ENCODE measurements at places on chromosomes 3 and 15.
A peak's percentile ranks its signal among the peaks of the same experiment; 100 is the strongest.

GRCh38 chr3:142888481-142889211 is at the start of gene PCOLCE2:
PCOLCE2 (minus strand) TSS chr3:142889083; CDS start chr3:142888896, 187 bp downstream.
- peak within 1 kb of the TSS; percentile 83 for H3K4me3 ChIP-seq
- peaks cover 12% of the 10 kb centered on the region for H3K4me1 ChIP-seq
- no peaks in the 10 kb centered on the region for H3K36me3 ChIP-seq
- peak within 1 kb of the TSS; percentile 55 for H3K27ac ChIP-seq
- H3K27me3 ChIP-seq: peaks cover 2% of the 10 kb centered on the region

DNA sequence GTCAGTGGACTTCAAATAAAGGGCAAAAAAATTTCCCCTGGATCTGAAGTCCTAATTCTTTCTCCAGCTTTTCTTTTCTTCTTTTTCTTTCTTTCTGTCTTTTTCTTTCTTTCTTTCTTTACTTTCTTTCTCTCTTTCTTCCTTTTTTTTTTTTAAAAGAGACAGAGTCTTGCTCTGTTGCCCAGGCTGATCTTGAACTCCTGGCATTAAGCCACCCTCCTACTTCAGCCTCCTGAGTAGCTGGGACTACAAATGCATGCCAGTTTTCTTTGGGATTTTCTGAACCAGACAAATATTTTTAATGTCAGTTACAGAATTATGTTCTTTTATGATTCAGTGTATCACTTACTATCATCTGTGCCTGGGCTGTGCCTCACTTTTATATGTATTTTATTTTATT is 45.4 kb upstream of the CMTM8 start:
- H3K27me3 ChIP-seq: no peaks in the 10 kb centered on the region
- no peak overlapping the region for H3K27ac ChIP-seq
- H3K36me3 ChIP-seq: no peaks in the 10 kb centered on the region

DNA sequence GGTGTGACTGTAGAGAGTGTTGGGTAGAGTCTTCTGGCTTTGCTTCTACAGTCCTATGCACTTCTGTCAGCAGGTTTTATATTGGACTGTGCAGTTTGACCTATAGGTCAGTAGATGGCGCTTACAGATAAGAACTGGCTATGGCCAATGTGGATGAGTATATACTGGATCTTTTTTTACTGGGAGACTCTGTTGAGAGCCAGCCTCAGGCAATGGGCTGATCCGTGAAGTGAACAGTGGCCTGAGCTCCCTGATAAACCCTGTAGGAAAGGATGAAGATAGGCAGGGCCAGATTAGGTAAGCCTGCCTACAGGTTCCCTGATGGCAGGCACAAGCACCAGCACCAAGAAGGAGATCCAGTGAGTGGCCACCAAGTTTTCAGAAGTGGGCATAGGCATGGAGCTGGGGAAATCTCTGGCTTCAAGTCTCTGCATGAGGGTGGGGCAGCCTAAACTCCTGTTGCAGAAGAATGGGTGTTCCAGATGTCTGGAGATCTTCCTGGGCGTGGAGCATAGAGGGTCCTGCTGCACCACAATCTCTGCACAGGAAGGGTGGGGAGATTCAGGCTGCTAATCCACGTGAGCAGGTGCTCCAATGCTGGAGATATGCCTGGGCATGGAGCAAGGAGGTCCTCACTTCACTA is 326.0 kb upstream of the SGO1 start:
- H3K36me3 ChIP-seq: no peaks in the 10 kb centered on the region
- no peak overlapping the region for H3K4me3 ChIP-seq
- peaks cover 11% of the 10 kb centered on the region for H3K4me1 ChIP-seq
- no peak overlapping the region for H3K27ac ChIP-seq
- no peak for DNase-seq

DNA sequence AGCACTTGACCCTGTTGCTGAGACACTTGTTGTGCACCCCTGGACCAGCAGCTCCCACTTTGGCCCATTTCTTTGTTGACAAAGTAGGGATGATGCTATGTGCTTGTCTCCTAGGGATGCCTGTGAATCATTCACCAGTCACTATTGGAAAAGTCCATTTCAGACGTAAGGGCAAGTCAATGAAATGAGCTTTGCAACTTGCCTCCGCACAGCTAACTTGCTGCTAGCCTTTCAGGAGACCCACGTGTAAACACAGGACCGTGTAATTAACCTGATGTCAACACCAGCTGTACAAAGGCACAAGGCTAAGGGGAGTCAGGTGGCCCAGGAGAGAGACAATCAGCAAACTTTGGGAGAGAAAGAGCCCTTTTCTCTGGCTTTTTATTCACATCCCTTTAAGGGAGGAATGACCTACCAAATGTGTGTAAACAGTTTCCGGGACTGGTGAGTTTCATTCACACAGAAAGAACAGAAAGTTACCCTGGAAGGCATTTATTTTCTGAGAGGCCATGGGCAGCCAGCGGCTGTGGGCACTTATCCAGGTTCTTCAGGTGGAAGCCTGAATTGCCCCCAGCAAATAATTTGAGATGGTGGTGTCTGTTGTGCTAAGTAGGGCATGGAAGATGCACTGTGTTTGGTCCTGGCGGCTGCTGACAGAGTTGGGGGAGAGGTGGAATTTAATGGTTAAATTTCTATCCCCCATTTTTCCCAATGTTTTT is 54.0 kb downstream of the TIPARP start:
- H3K27ac ChIP-seq: no peak overlapping the region
- no peak overlapping the region for H3K4me3 ChIP-seq
- H3K4me1 ChIP-seq: no peaks in the 10 kb centered on the region
- DNase-seq: no peak

GRCh38 chr15:72915843-72916242 is 132.3 kb upstream of the ADPGK start:
- H3K36me3 ChIP-seq: no peaks in the 10 kb centered on the region
- no peak overlapping the region for H3K4me3 ChIP-seq
- H3K27ac ChIP-seq: no peak overlapping the region

GRCh38 chr3:32951410-32951811 is at the start of gene CCR4:
CCR4 (plus strand) TSS chr3:32951644; CDS start chr3:32953423, 1,779 bp downstream.
- no peak within 1 kb of the TSS for H3K4me3 ChIP-seq
- no peaks in the 10 kb centered on the region for H3K4me1 ChIP-seq
- no peak within 1 kb of the TSS for H3K27ac ChIP-seq
- DNase-seq: no peak
- no peaks in the 10 kb centered on the region for H3K36me3 ChIP-seq

GRCh38 chr3:45954306-45954705 is 11.0 kb downstream of the CXCR6 start:
- H3K4me3 ChIP-seq: no peak overlapping the region
- H3K27me3 ChIP-seq: no peaks in the 10 kb centered on the region
- no peak overlapping the region for H3K27ac ChIP-seq
- no peak for DNase-seq
- H3K36me3 ChIP-seq: peaks cover 50% of the 10 kb centered on the region

DNA sequence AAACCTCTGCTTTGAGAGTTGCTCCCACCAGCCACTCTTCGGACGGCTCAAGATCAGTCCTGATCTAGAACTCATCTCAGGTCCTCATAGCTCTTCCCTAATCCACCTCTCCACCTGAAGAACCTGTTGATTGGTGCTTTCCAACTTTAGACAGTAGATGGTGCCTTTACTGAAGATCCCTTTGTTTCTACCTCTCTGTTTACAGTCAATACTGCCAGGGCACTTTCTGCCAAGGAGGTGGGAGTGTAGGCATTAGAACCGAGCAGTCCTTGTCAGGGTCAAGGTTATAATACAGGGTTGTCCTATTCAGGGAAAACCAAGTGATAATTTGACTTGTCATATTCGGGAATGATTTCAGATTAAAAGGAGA is 1.2 kb downstream of the CGNL1 start:
- peak overlapping the region; percentile 28 for H3K4me3 ChIP-seq
- peaks cover 39% of the 10 kb centered on the region for H3K4me1 ChIP-seq
- no peaks in the 10 kb centered on the region for H3K36me3 ChIP-seq
- no peak for DNase-seq

- no peaks in the 10 kb centered on the region for H3K36me3 ChIP-seq
- no peak overlapping the region for H3K27ac ChIP-seq
- no peaks in the 10 kb centered on the region for H3K27me3 ChIP-seq
- DNase-seq: no peak
- H3K4me3 ChIP-seq: no peak overlapping the region
These were observed 172.2 kb downstream of the SSR3 start for GRCh38 chr3:156382458-156383346.

GRCh38 chr15:25089577-25089976 is 134.8 kb downstream of the SNRPN start:
- H3K4me3 ChIP-seq: peak overlapping the region; percentile 2
- peaks cover 65% of the 10 kb centered on the region for H3K36me3 ChIP-seq
- no peaks in the 10 kb centered on the region for H3K4me1 ChIP-seq
- no peak overlapping the region for H3K27ac ChIP-seq
- no peaks in the 10 kb centered on the region for H3K27me3 ChIP-seq

DNA sequence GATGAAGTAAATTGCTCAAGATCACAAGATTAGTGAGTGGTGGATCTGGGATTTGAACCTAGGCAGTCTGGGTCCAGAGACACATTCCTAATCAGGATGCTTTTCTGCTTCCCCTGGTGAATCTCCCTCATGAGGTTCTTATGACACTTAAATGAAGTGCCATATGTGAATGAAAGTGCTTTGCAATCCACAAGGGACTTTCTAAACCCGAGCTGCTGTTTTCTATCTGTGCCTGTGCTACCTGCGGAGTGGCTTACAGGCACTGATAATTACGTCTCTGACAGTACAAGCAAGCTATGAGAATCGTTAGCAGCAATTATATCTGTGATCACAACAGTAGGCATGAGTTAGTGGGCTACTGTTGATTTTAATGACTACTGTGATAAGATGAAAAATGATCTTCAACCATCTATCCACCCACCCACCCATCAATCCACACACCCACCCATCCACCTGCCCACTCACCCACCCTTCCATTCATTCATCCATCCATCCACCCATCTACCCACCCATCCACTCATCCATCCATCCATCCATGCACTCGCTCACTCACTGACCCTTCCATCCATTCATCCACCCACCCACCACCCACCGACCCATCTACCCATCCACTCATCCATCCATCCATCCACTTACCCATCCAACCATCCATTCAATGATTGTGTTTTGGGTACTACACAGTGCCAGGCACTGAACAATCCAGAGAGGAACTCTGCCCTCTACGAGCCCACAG is 51.8 kb downstream of the ATP2B2 start:
- no peak overlapping the region for H3K4me3 ChIP-seq
- H3K27me3 ChIP-seq: no peaks in the 10 kb centered on the region
- no peaks in the 10 kb centered on the region for H3K36me3 ChIP-seq
- DNase-seq: no peak

DNA sequence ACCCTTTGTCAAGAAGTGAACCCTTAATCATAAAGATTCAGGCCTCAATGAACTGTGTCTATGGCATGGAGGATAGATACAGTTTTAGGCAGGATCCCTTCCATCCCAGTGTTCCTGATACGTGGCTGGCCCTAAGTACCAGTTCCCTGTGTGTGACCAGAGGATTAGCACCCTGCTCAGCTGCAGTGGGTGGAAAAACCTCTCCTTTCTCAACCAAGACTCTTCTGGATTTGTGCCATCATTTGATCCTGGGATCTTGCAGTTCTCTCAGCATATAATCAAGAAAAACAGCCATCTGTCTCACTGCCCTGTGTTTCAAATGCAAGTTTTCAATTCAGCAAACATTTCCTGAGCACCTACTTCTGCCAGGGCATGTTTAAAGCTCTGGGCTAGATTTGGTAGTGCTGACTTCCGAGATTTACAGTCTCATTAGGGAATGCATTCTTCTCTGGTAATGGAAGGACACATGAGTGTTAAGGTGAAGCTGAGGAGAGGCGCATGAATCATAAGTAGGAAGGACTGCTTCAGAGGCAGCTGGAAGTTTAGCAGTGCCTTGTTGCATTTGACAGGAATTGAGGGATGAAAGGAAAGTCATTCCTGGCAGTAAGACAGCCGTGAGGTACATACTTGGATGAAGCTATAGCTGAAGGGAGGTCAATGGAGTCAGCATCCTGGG is 388.3 kb downstream of the MFSD1 start:
- no peak overlapping the region for H3K27ac ChIP-seq
- no peaks in the 10 kb centered on the region for H3K4me1 ChIP-seq
- H3K4me3 ChIP-seq: no peak overlapping the region
- DNase-seq: no peak
- no peaks in the 10 kb centered on the region for H3K27me3 ChIP-seq
- no peaks in the 10 kb centered on the region for H3K36me3 ChIP-seq

- H3K27me3 ChIP-seq: no peaks in the 10 kb centered on the region
- no peaks in the 10 kb centered on the region for H3K36me3 ChIP-seq
- no peak overlapping the region for H3K4me3 ChIP-seq
- H3K4me1 ChIP-seq: no peaks in the 10 kb centered on the region
These were observed 15.6 kb upstream of the CTXND1 start for GRCh38 chr15:80267658-80268057.

- H3K36me3 ChIP-seq: no peaks in the 10 kb centered on the region
- DNase-seq: no peak
- no peak overlapping the region for H3K27ac ChIP-seq
- no peaks in the 10 kb centered on the region for H3K27me3 ChIP-seq
These were observed 522.2 kb downstream of the EDEM1 start for GRCh38 chr3:5709714-5710113.

GRCh38 chr3:79515072-79515471 is 252.7 kb downstream of the ROBO1 start:
- DNase-seq: no peak
- H3K27me3 ChIP-seq: no peaks in the 10 kb centered on the region
- H3K36me3 ChIP-seq: no peaks in the 10 kb centered on the region
- H3K4me3 ChIP-seq: no peak overlapping the region
- H3K4me1 ChIP-seq: no peaks in the 10 kb centered on the region

DNA sequence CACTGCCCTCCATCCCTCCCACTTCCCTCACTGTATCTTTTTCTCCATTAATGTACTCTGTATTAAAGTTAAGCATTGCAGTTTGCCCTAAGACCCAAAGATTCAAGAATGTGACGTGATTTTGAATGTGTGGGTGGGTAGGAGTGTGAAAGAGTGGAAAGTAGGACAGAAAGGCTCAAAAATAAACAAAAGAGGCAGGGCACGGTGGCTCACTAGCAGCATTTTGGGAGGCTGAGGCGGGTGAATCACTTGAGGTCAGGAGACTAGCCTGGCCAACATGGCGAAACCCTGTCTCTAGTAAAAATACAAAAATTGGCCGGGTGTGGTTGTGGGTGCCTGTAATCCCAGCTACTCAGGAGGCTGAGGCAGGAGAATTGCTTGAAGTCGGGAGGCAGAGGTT is 18.4 kb downstream of the TFRC start:
- H3K27me3 ChIP-seq: no peaks in the 10 kb centered on the region
- H3K27ac ChIP-seq: no peak overlapping the region
- peaks cover 77% of the 10 kb centered on the region for H3K36me3 ChIP-seq
- no peaks in the 10 kb centered on the region for H3K4me1 ChIP-seq
- DNase-seq: no peak

GRCh38 chr3:9301798-9302197 is 52.4 kb upstream of the SRGAP3 start:
- H3K4me1 ChIP-seq: no peaks in the 10 kb centered on the region
- no peak overlapping the region for H3K4me3 ChIP-seq
- H3K27me3 ChIP-seq: no peaks in the 10 kb centered on the region
- no peak for DNase-seq

- H3K27ac ChIP-seq: no peak overlapping the region
- H3K27me3 ChIP-seq: no peaks in the 10 kb centered on the region
- H3K4me3 ChIP-seq: no peak overlapping the region
- peaks cover 6% of the 10 kb centered on the region for H3K4me1 ChIP-seq
- H3K36me3 ChIP-seq: peaks cover 76% of the 10 kb centered on the region
- no peak for DNase-seq
These were observed 12.3 kb downstream of the THBS1 start for GRCh38 chr15:39593071-39593655.

All from liver (tissue), 10 donors.